NCI-H510A (cell line): ENCODE measurements at places on chromosomes 11 and 22.
A peak's percentile ranks its signal among the peaks of the same experiment; 100 is the strongest.

- no peak for DNase-seq
Measured at GRCh38 chr11:69238573-69239351, 55.2 kb upstream of the MYEOV start.

DNA sequence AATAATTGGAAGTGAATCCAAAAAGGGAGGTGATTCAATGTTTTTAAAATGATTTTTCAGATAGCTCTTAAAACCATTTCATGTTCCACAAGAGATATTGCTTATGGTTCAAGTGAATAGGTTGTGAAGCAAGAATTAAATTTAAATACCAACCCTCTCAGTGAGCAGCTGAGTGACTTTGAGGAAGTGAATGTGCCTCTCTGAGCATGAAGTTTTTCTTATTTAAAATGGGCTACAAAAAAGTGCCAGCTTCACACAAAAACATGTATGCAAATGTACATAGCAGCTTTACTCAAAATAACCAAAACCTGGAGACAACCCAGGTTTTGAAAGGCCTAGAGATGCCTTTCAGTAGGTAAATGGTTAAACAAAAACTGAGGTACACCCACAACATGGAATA is 35.5 kb upstream of the GAB4 start:
- no peak for DNase-seq

DNA sequence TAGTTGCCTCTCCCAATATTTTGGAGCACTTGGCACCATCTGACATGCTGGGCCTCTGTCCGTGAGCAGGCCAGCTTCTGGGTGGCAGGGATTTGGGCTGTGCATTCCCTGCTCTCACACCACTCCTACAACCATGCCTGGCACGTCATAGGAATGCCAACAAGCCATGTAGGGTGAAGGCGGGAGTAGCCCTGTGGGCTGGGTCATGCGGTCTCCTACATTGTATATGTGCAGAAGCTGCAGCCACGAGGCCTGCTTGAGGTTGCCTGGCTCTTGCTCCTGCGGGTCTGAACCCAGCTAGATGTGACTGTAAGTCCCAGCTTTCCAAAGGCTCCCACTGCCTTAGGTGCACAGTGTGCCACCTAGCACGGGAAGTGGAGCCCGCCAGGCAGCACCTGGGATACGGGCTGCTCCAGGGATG is 14.5 kb downstream of the MYEOV start:
- no peak for DNase-seq

GRCh38 chr11:122758974-122759373 is 79.3 kb upstream of the CRTAM start:
- DNase-seq, result no peak

GRCh38 chr22:42062506-42063170 is 8.0 kb downstream of the NAGA start:
- DNase-seq, result no peak

DNA sequence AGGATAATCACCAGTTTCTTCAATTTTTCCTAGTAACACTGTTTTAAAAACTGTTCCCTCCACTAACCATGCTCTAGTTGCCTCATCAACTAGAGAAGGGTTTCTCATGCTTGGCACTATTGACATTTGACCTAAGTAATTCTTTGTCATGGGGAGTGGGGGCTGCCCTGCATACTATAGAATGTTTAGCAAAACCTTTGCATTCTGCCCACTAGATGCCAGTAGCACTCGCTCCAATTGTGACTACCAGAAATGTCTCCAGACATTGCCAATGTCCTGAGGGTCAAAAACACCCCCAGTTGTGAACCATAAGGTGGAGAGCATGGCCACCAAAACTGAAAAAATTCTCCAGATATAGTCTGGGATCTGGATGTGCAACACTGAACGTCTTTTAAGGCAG is 27.6 kb upstream of the BMAL1 start:
- no peak for DNase-seq

GRCh38 chr22:34702279-34702678 is 363.7 kb upstream of the ISX start:
- DNase-seq, result peak; percentile 30

GRCh38 chr11:74442636-74443035 is 24.7 kb downstream of the KCNE3 start:
- no peak for DNase-seq

DNA sequence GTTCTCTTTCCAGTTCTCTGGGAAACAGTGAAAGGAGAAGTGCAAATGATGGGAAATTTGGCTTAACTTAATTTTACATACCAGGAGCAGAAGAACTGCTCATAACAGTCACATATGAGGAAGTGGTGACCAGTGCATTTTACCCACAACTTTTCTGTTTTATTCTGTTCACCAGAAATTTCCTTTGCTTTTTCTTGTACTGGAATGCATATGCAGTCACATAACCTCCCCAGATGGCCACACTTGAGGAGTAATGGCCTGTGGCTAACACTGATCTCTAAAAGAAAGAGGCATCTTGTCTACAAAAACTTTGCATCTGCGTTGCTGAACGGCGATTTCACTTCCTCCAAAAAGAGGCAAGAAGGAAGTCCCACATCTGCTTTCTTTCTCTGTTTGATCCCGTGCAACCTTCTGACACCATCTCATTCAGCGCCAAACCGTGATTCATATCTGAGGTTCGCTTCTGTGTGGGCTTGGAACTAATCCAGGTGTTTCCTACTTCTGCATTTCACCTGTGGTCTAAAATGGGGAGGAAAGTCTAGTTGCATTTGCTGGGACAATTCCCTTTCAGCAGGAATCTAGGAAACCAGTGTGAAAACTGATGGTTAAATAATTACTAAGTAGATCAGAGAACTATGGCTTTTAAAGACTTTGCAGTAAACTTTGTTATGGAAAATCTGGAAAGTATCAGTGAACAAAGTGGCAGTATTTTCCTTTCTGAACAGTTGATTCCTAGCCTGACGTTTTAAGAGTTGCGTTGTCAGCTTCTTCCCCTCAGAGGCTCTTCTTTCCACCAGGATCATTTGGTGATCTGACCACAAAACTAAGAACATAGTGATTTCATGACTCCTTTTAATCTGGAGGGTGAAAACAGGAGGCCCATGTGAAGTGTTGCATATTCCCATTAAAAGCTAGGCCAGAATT is 4.2 kb upstream of the MPEG1 start:
- DNase-seq, result no peak

GRCh38 chr22:45996241-45997076 is 19.5 kb upstream of the WNT7B start:
- no peak for DNase-seq
